ENCODE measurements at places on chromosomes 6 and 20. TPM values are rescaled to one million over a fixed set of nuclear protein-coding genes. Genes with fewer than 3 reads are reported as not detected.

GRM1 gene
- not detected for total RNA-seq

PTGIS gene
- 4.4 TPM for total RNA-seq

FUT9 gene
- not detected for total RNA-seq

TOX2 gene
- total RNA-seq: 85.4 TPM

PRICKLE4 gene
- 1.6 TPM for total RNA-seq

HSPA1B gene
- total RNA-seq: 147 TPM

PHACTR3 gene
- 0.10 TPM for total RNA-seq

LST1 gene
- total RNA-seq: not detected

TULP1 gene
- total RNA-seq: not detected

SIRPD gene
- not detected for total RNA-seq

ETV7 gene
- total RNA-seq: 2.0 TPM

SEMG1 gene
- not detected for total RNA-seq

MAFB gene
- total RNA-seq: 0.28 TPM

EYS gene
- not detected for total RNA-seq

SLC32A1 gene
- not detected for total RNA-seq

REPS1 gene
- 28.6 TPM for total RNA-seq

ESF1 gene
- total RNA-seq: 26.4 TPM

SYCP2 gene
- 39.7 TPM for total RNA-seq

RAB44 gene
- not detected for total RNA-seq

PNPLA1 gene
- total RNA-seq: not detected

PPP1R14C gene
- not detected for total RNA-seq
